ENCODE measurements at places on chromosomes 2 and 18. TPM values are rescaled to one million over a fixed set of nuclear protein-coding genes. Genes with fewer than 3 reads are reported as not detected.

PAX3 gene
- 15.7 TPM for total RNA-seq

SERPINB8 gene
- 29.9 TPM for total RNA-seq

CHRNG gene
- not detected for total RNA-seq

DNA sequence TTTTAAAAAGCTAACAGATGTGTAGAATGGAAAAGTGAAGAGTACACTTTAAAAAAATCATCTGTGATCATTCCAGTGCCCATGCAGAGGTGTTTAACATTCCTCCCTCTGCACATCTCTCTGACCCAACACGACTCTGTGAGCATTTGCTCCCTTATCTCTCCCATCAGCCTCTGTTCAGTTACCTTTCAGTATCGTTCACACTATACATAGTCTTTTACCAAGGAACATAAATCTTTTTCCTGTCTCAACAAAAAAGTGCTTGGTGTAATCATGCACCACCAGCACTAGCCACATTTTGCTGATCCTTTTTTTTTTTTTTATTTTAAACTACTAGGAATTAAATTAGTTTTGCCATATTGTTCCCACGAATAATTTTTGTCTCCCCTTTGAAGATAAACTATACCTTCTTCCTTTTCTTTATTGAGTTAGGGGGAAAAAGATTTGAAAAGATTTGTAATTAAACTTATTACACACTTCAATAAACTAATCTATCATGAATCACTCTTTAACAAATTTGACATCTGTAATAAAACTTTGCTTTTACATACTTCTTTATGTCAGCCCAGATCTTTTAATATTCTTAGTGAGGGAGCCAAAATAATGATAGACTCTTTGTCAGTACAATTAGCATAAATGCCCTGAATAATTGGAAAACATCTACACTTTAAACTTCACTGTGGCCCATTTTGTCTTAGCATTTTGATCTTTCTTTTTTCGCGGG lies 489.8 kb upstream of the FANCL start:
- DNase-seq = no peak

DNA sequence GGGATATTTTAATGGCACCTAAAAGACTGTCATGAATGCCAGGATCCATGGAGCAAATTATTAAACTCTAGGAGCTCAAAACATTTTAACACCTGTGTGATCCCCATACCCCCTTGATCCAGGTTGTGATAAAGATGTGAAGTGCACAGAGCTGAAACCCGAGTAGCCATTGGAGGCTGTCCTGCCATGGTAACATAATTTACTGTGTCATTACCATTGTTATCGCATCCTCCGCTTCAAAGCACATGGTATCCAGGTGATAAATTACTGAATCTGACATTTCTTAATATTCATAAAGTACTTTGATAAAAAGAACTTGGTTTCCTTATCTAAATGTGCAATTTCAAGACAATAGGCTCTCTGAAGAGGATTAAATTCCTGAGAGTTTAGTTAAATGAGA lies 109.3 kb downstream of the CHST9 start:
- no peak for DNase-seq

GRCh38 chr2:10392951-10393639 lies 55.0 kb downstream of the ODC1 start:
- no peak for DNase-seq

DNA sequence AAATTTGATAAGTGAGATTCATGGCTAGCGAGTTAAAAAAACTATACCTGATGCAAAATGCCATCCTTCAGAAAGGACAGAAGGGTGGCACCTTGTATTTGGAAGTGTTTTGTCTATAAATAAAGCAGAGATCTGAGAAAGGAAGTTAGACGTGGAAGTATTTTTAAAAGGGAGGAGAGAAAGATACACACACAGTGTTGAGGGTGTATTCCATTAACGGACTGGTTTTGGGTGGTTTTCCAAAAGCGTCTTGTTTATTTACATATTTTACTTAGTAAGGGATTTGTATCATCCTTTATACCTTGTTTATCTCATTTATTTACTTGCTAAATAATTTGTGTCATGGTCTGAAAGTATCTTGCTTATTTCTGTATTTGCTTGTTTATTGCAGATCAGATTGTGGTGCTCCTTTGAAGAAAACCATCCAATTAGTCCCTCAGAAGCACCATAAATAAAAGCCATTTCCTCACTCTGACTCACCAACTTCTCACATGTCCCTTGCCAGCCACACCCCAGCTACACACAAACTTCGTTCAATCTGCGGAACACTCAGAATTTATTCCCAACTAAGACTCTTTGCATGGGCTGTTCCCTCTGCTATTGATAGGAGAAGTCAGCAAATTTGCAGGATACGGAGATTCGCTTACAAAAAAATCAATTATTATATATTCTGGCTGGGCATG lies 90.8 kb downstream of the FAM124B start:
- DNase-seq = peak; percentile 29

- no peak for DNase-seq
Measured at GRCh38 chr2:128235581-128235980, 83.1 kb downstream of the HS6ST1 start.

GRCh38 chr18:38310936-38311335 lies 745.3 kb upstream of the CELF4 start:
- no peak for DNase-seq

DNA sequence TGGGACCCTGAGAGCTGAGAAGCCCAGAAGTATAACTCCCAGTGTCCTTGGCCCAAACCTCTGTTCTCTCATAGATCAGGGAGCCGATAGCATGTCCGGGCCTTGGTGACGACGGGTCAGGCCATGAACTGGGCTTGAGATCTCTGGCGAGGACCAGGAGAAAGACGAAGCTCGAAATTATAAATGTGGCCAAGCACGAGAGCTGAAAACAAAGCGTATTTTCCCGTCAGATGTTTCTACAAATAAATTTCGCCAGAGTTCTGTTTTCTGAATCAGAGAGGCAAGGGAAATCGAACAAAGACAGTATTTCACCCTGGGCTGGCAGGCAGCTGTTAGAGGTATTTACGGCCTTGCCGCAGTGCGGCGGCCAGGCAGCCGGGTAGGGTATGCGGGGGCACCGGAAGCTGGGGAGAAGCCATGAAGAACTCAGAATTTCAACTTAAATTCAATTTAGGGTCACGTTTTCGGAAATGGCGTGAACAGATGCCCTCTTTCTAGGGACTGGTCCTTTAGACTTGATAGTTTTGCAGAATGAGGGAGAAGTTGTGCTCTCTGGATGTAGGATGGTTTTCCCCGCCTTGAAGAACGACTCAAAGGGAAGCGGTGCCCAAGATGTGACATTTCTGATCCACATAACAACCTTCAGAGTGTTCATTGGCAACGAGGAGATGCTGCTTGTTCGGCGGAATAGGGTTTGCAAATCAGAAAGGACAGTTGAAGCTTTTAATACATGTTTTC lies 9.6 kb downstream of the HOXD8 start:
- DNase-seq = no peak

GRCh38 chr2:36618381-36618780 lies 20.4 kb upstream of the FEZ2 start:
- DNase-seq = peak; percentile 82

GRCh38 chr2:238240757-238241711 lies 1.2 kb upstream of the HES6 start:
- DNase-seq = peak; percentile 55

- no peak for DNase-seq
Measured at GRCh38 chr2:173397539-173397938, 42.9 kb downstream of the CDCA7 start.

- peak; percentile 33 for DNase-seq
Measured at GRCh38 chr2:205627085-205627484, 55.2 kb upstream of the NRP2 start.

DNA sequence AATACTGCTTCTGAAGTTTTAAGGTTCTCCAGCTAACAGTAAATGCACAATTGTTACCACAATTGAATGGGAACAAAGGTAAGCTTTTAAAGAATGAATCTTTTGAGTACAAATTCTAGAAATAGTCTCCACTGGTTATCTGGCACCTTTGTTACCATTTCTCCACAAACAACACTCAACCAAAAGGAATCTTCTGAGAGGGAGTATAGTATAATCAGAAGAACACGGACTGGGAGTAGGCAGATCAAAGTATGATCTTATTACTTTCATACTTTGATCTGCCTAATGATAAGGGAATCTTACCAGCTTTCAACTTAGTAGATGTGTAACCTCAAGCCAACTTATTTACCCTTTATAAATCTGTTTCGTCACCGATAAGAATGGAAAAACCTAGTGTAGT lies 1.4 kb downstream of the CEP76 start:
- no peak for DNase-seq

- DNase-seq = no peak
Measured at GRCh38 chr18:44516450-44516849, 164.2 kb upstream of the SETBP1 start.

- no peak for DNase-seq
Measured at GRCh38 chr18:46275370-46275769, 171.2 kb downstream of the HAUS1 start.

- DNase-seq = no peak
Measured at GRCh38 chr2:217419055-217419671, 559.3 kb upstream of the TNP1 start.

DNA sequence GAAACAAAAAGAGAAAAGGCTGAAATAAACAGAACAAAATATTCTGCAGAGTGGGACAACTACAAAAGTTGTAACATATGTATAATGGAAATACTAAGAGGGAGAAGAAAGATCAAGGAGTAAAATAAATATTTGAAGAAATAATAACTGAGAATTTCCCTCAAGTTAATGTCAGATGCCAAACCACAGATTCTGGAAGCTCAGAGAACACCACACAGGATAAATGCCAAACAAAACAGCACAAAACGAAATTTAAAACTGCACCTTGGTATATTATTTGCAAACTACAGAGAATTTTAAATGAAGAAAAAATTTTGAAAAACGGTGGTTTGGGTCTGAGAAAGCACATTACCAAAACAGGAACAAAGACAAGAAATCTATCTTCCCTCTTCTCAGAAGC lies 1588.9 kb upstream of the TMEFF2 start:
- DNase-seq = no peak

DNA sequence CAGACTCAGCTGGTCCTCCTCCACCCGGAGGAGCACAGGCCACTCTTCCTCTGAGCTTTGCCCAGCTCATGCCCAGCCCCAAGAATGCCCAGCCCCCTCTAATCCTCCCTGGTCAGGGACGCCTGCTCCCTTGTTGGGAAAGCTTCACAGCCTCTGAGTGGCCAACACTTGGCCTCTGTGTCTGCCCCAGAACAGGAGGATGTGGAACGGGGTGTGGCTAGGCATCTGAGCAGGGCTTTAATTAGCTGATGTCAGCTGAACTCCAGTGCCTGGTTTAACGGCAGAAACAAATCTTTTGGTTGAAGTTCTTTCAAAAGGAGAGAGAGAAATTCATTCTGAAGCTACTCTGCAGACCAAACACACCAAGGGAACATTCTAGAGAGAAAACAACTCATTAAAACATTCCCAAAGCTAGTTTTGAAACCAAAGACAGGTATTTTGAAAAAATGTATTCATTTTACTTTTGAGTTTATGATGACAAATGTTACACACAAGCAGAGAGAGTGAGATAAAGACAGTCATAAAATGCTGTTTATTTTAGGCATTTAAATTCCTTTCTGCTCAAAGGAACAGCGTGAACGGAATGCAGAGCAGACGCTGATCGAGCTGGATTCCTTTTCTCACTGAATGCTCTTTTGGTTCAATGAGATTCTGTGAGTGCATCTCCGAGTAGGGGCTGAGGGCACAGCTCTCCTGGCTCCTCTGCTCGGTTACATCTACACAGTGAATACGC lies 63.8 kb downstream of the RTP5 start:
- DNase-seq = no peak

Data from Daoy (cell line).